ENCODE measurements at places on chromosomes 1 and 21.

DNA sequence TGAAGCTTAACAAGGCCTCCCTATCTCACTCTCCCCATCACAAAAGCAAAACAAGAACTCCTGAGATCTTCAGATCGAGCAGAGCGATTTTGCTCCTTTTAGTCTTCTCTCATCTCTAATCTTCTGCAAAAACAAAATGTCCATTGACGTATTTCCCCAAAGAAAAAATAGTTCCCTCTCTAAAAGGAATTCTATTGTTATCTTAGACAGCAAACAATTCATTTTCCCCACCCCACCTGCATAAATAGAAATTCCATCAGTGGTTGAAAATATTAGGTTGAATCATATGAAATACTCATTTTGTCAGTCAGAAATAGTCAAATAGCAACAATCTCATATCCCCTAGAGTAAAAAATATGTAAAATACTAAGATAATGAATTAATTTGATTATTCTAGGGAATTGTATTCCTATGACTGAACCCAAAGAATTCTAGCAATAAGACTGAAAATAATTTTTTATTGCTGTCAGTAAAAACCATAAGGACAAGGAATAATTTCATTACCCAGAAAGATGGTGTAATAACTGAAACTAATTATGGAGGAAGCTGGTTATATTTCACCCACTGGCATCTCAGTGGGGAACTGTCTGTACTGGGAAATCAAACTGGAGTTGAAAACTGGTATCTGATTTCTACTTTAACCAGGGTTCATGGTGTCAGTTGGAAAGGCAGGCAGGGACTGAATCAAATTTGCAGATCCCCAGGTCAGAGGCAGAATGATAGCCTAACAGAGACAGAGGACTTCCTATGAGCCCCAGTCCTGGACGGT, 51.3 kb downstream of the RHOU start:
- DNase-seq, result no peak

GRCh38 chr1:55749975-55750627, 534.9 kb upstream of the USP24 start:
- no peak for DNase-seq

- DNase-seq, result no peak
Observed at GRCh38 chr1:171762143-171762563, 19.3 kb upstream of the METTL13 start.

DNA sequence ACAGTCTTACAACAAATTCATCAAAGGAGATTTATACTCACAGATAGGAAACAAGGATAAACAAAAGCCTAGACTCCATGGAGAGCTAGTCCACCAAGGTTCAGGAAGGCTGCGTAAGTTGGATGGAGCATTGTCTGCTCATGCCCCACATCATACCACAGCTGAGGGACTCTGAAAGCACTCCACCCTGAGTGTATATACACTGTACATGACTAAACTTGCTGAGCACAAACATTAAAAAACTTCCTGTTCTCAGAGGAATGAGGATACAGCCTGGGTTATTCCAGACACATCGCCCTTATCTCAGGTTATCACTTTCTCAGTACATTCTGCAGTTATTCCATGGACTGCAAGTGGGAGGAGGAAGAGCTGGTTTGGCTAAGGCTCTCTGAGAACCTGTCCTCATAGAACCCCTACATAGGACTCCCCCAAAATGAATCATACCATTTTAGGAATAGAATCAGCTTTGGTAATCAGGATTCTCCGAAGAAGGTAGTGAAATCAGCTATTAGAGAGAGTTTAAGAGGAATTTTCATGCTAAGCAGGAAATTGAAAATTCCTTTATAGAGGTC, 58.0 kb upstream of the PRMT6 start:
- no peak for DNase-seq

GRCh38 chr1:195335541-195335940, 1272.7 kb downstream of the KCNT2 start:
- peak; percentile 66 for DNase-seq

DNA sequence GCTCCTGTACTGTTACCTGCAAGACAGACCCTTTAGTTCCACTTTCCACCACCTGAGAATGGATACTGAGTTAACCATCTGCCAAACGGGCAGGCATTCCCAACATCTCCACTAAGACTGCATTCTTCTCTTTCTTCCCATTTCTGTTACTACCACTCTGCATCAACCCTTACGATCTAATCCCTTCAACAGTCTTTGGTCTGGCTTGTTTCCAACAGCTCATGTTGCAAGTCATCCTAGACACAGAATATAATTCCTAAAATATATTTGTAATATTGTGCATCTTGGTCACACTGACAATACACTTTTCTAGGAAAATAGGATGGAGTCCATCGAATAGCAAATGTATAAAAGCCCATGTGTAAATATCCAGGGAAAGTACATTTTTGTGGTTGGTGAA, 166.7 kb downstream of the SIPA1L2 start:
- DNase-seq, result peak; percentile 63

GRCh38 chr1:207644852-207645634, at the start of gene CR1L:
CR1L (plus strand) TSS chr1:207645133; CDS start chr1:207645234, 101 bp downstream.
- DNase-seq, result peak; percentile 49

DNA sequence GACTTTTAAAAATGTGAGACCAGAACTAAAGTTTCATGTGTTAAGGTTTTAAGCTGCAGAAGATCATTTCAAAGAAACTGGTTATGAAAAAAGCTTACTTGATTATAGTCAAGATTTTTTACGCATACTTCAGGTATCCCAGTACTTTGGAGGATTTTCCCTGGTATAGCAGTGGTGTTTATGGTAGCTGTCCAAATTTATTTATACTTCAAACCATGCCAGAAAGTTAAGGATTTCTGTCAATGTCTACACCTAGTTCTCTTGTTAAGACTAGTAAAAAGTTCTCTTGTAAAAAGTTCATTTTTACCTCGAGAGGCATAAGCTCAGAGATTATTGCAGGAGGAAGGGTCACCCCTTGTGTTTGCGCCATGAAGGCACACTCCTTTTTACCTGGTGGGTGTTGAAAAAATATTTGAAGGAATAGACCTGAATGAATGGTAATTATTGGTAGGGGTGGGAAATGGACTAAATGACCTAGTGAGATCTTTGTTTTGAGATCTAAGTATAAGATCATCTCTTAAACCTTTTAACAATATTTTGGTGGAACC, 2.8 kb downstream of the DYRK1A start:
- DNase-seq, result no peak

DNA sequence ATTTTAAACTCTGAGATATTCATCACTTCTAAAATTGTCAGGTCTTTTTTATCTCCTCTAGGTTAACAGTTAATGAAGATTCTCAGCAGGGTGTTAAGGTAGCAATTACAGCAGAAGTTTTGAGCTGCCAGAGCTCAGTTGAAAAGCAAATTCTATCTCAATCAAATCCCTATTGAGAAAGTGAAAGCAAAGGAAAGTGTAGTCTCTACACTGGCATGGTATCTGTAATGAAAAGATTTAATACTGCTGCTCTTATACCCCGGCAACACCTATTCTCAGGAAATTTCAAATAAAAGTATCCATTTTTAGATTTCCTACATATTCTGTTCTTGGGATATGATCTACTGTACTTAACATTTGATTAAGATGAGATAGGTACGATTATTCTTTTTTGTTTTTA, 913.5 kb downstream of the MRPL39 start:
- DNase-seq, result no peak

DNA sequence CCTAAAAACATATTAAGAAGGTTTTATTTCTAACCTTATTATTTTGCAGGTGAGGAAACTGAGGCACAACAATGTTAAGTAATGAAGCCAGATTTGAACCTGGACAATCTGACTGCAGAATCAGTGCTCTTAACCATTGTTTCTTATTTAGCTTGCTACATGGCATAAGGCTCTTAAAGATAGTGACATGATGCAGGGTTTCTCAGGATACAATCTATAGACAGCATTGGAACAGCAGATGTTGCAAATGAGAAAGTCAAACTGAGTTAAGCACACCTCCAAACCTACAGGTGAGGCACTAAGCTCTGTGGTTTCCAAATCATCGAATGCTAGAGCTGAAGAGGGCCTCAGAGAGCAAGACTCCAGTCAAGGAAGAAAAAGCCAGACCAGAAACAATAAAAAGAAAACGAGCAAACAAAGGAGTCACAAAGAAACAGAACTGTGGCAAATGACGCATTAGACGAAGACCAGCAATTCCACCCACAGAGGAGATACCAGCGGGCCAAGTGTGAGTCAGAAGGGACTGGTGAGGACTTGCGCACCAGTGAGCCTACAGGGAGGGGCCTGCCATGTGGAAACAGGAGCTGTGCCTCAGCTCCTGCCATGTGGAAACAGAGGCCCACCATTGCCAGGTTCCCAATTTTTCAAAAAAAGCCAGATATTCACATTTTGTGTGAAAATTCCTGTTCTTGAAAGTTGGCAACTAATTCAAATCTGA, 14.4 kb downstream of the CD58 start:
- peak; percentile 20 for DNase-seq

- DNase-seq, result peak; percentile 29
Observed at GRCh38 chr1:214386747-214387146, 105.8 kb downstream of the SMYD2 start.

DNA sequence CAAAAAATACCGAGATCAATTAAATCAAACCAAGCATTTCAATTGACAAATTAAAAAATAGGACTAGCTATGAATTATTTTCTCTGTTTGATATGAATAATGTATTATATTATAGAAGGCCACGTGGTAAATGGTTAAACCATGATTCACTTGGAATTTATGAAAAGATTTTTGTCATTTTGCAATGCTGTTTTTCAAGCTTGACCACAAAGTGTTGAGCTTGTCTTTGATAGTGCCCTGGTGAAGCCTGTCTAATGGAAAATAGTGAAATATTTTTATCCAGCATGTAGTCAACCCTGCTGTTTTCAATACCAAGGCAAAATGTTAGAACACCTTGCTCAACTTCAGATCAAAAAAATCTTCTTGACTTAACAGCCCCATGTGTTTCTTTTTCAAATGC, 288.0 kb upstream of the PRMT6 start:
- peak; percentile 79 for DNase-seq
